ENCODE measurements at places on chromosomes 3 and 15. TPM values are rescaled to one million over a fixed set of nuclear protein-coding genes. Genes with fewer than 3 reads are reported as not detected.

DNA sequence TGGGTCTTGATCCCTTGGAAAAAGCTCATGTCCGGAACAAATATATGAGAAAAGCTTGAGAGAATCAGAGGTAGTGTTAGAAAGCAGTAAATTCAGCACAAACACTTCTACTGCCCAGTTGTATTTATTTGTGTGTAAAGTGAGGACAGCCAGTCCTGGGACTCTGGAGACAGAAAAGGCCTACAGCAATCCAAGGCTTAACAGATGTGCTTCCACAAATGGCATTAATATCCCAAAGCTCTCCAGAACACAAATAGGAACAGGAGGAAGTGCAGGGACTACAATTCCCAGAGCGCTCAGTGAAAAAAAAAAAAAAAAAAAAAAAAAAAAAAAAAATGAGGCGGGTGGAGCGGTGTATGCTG lies 390 bp upstream of the AP2M1 start:
- no peaks in the 10 kb centered on the region for H3K27me3 ChIP-seq
- H3K4me1 ChIP-seq = peaks cover 27% of the 10 kb centered on the region
- H3K36me3 ChIP-seq = peaks cover 12% of the 10 kb centered on the region
- peak overlapping the region; percentile 73 for H3K27ac ChIP-seq
- DNase-seq = no peak

Gene IGSF10
- total RNA-seq = not detected

- no peaks in the 10 kb centered on the region for H3K36me3 ChIP-seq
- DNase-seq = no peak
- H3K4me1 ChIP-seq = peaks cover 2% of the 10 kb centered on the region
- H3K27ac ChIP-seq = no peak overlapping the region
- peaks cover 78% of the 10 kb centered on the region for H3K27me3 ChIP-seq
- no peak overlapping the region for H3K4me3 ChIP-seq
Observed at GRCh38 chr15:60195611-60196010, 191.5 kb downstream of the FOXB1 start.

Gene CTSH
- total RNA-seq = 48.1 TPM

Gene SGO1
- 38.5 TPM for total RNA-seq

GRCh38 chr3:70308760-70309159 lies 3.7 kb downstream of the MDFIC2 start:
- no peak overlapping the region for H3K27ac ChIP-seq
- H3K27me3 ChIP-seq = no peaks in the 10 kb centered on the region
- no peak for DNase-seq
- H3K4me3 ChIP-seq = no peak overlapping the region
- H3K36me3 ChIP-seq = no peaks in the 10 kb centered on the region
- H3K4me1 ChIP-seq = no peaks in the 10 kb centered on the region

Measured in activated CD8-positive, alpha-beta memory T cell treated with anti-CD3 and anti-CD28 coated beads, Interleukin-2, amount 10 ng/mL, durations not matched to agents 7 days and 5 days (primary cell).